ENCODE measurements at places on chromosomes 7 and 10.
A peak's percentile ranks its signal among the peaks of the same experiment; 100 is the strongest.

- DNase-seq, result no peak
Observed at GRCh38 chr7:8274589-8274988, 12.6 kb upstream of the ICA1 start.

DNA sequence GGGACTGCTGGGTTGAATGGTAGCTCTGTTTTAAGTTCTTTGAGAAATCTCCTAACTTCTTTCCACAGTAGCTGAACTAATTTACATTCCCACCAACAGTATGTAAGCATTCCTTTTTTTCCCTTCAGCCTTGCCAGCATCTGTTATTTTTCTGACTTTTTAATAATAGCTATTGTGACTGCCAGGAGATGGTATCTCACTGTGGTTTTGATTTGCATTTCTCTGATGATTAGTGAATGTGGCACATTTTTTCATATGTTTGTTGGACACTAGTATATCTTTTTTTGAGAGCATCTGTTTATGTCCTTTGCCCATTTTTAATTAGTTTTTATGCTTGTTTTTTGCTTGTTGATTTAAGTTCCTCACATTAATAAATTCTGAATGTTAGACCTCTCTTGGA is 990.8 kb downstream of the GATA3 start:
- DNase-seq, result no peak

GRCh38 chr7:1948301-1948796 is 278.3 kb downstream of the ELFN1 start:
- DNase-seq, result no peak

DNA sequence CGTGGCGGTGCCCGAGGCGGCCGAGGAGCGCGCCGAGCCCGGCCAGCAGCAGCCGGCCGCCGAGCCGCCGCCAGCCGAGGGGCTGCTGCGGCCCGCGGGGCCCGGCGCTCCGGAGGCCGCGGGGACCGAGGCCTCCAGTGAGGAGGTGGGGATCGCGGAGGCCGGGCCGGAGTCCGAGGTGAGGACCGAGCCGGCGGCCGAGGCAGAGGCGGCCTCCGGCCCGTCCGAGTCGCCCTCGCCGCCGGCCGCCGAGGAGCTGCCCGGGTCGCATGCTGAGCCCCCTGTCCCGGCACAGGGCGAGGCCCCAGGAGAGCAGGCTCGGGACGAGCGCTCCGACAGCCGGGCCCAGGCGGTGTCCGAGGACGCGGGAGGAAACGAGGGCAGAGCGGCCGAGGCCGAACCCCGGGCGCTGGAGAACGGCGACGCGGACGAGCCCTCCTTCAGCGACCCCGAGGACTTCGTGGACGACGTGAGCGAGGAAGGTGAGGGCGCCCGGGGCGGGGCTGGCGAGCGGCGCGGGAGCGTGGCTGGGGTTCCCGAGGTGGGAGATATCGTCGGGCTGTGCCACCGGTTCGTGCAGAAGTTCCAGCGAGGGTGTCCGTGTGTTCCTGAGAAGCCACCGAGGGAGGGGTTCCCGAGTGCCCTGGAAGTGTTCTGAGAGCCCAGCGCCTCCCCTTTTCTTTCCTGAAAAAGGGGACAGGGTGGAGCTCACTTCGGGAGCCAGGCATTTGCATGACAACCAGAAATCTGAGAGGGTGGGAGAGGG is 495 bp downstream of the EIF3B start:
- DNase-seq, result peak; percentile 7

- no peak for DNase-seq
Observed at GRCh38 chr7:117581424-117581823, 101.6 kb downstream of the CFTR start.

DNA sequence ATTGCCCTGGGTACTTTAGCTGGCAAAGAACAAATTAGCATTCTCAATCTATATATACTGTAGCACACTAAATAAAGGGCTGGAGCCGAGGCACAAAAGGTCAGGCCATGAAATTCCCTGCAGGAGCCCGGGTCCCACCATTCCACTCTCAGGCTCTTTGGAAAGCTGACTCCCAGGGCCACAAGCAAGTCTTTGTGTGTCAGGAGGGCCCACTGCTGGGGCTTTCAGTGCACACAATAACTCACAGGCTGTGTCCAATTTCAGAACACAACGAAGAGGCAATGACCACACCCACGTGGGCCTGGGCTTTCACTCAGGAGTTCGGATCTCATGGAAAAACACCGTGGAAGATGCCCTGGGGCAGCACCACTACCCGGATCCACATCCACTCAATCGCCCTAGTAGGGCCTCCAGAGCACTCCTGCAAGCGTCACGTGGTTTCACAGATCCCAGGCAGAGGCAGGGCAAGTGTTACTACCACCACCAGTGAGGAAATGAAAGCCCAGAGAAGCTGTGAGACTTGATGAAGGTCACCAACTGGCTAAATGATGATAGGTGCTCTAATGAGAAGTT is 60.3 kb downstream of the COBL start:
- no peak for DNase-seq

DNA sequence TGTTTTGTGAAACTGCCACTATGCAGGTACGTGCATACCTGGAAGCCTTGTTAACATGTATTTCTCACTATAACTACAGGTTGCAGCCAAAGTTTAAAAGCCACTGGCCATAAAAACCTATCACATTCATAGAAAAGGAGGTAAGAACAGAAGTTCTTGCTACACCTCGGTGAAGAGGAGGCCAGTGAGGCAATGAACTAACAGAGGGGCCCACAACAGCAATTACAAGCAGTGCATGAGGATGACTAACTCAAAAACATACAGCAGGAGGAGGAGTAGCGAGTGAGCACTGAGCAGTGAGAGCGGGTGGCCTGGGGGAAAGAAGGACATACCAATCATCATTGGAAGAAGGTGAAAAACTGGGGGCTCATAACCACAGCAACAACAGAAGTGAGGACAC is 51.6 kb downstream of the NUDCD3 start:
- DNase-seq, result no peak

GRCh38 chr10:11170574-11170973 is 152.9 kb downstream of the CELF2 start:
- DNase-seq, result peak; percentile 79

- DNase-seq, result no peak
Observed at GRCh38 chr10:3758491-3758970, 26.5 kb downstream of the KLF6 start.

Data from OCI-M1 (cell line).